Testis (tissue), 5 donors: ENCODE measurements at places on chromosomes 4 and X. TPM values are rescaled to one million over a fixed set of nuclear protein-coding genes. Genes with fewer than 3 reads are reported as not detected.

DNA sequence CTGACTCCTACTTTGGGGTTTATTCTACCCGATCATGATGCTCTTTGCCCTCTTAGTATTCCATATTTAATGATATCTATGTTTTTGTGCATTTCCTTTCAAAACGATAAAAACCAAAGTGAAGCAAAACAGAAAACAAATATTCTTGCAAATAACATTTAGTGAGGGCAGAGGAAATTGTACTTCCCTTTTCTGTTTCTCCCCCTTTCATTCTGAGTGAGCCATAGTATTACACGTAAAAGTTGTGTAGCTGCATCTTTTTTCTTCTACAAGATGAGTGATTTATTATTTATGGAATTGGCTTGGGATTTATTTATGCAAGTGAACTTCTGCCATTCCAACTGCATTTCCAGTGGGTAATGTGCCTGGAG, 109.9 kb downstream of the AFF2 start:
- no peak overlapping the region for H3K27ac ChIP-seq
- no peaks in the 10 kb centered on the region for H3K27me3 ChIP-seq
- H3K4me1 ChIP-seq, result no peaks in the 10 kb centered on the region
- no peak overlapping the region for H3K4me3 ChIP-seq
- no peak for DNase-seq

DNA sequence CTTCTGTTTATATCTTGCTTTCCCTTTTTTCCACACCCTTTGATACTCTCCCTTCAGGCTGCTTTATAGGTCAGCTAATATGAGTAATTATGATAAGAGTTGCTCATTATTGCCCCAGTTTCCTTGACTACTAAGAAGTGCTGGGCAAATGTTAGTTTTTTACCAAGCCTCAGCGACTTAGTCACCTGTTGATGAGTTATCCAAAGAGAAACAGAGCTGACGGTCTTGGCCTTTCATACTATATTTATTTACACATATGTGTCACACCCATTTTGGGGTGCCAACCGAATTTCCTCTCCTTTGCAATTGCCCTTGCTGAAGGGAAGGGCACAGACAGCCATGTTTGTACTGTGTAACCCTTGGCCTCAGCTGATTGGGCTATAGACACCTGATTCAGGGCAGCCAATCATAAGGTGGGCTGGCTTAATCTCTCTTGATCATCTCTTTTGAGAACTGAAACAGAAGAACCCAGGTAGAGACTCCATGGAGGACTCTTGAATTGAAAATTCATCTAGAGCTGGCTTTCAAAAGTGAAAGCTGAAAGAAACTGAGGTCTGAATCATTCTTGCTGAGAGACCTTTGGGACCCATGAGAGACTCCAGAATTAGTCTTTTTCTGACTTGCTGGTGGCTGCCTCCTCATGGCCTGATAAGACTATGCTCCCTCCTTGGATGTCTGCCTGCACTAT, 111.7 kb upstream of the RPS6KA3 start:
- no peak for DNase-seq
- H3K4me1 ChIP-seq, result no peaks in the 10 kb centered on the region
- no peak overlapping the region for H3K27ac ChIP-seq
- H3K4me3 ChIP-seq, result no peak overlapping the region
- no peaks in the 10 kb centered on the region for H3K36me3 ChIP-seq
- H3K27me3 ChIP-seq, result no peaks in the 10 kb centered on the region

- H3K36me3 ChIP-seq, result no peaks in the 10 kb centered on the region
- no peak for DNase-seq
- H3K4me1 ChIP-seq, result no peaks in the 10 kb centered on the region
- no peak overlapping the region for H3K4me3 ChIP-seq
These were observed 319.2 kb upstream of the SLC7A11 start for GRCh38 chr4:138561276-138561880.

- no peak overlapping the region for H3K27ac ChIP-seq
- H3K36me3 ChIP-seq, result no peaks in the 10 kb centered on the region
- no peaks in the 10 kb centered on the region for H3K4me1 ChIP-seq
- DNase-seq, result no peak
- H3K4me3 ChIP-seq, result no peak overlapping the region
- H3K27me3 ChIP-seq, result no peaks in the 10 kb centered on the region
These were observed 70.1 kb downstream of the NSG1 start for GRCh38 chr4:4456816-4457578.

DNA sequence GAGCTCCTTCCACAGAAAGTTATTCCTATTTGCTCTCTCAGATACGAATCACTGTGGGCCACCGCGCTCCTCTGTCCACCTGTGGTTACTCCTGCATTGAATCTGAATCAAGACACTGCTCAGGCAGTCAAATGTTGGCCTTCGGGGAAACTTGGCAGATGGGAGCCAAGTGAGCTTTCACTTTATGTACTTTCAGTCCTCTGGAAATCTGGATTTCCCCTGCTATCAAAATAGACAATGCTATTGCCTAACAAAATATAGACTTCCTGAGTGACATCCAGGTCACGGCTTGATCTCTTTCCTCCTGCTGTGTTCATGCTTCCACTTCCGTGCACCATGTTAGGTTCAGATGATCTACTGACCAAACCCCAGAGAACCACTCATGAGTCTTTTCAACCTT, 43.8 kb downstream of the FHL1 start:
- no peak overlapping the region for H3K27ac ChIP-seq
- H3K4me1 ChIP-seq, result no peaks in the 10 kb centered on the region
- no peak overlapping the region for H3K4me3 ChIP-seq
- H3K36me3 ChIP-seq, result no peaks in the 10 kb centered on the region

NDST4 gene
- 0.99 TPM for total RNA-seq
